Heart left ventricle (tissue), 16 donors: ENCODE measurements at places on chromosomes 12 and 14.

GRCh38 chr14:54364555-54365415 lies 32.0 kb upstream of the CDKN3 start:
- peak; percentile 62 for DNase-seq

DNA sequence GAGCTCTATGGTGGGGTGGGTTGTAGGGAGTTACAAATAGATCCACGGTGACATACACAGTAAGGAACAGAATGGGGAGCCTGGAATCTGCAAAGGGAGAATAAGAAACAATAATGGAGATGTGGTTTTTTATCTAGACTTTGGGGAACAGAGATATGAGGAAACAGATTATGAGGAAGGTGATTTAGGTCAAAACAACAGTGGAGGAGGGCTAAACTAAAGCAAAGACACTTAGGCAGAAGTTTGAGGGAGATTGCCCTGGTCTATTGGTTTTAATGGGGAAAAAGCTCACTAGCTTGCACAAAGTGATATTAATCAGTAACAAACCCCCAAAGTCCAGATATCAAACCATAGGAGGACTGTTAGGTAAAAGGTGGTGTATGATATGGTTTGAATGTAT lies 144.5 kb upstream of the DYRK2 start:
- no peak for DNase-seq

- DNase-seq, result no peak
Measured at GRCh38 chr14:102252834-102253801, 51.8 kb downstream of the MOK start.

GRCh38 chr12:26906704-26907103 lies 31.1 kb downstream of the INTS13 start:
- no peak for DNase-seq

GRCh38 chr14:55446127-55446736 lies 5.8 kb upstream of the TBPL2 start:
- peak; percentile 62 for DNase-seq

- DNase-seq, result no peak
Measured at GRCh38 chr12:19772776-19773175, 333.5 kb downstream of the AEBP2 start.

GRCh38 chr12:80936642-80937390 lies 918 bp downstream of the LIN7A start:
- peak; percentile 73 for DNase-seq

GRCh38 chr12:113724794-113725556 lies 241.2 kb downstream of the RBM19 start:
- DNase-seq, result no peak

GRCh38 chr12:1855241-1855640 lies 34.9 kb downstream of the LRTM2 start:
- DNase-seq, result no peak

- no peak for DNase-seq
Measured at GRCh38 chr14:75406102-75406501, 21.7 kb upstream of the JDP2 start.

DNA sequence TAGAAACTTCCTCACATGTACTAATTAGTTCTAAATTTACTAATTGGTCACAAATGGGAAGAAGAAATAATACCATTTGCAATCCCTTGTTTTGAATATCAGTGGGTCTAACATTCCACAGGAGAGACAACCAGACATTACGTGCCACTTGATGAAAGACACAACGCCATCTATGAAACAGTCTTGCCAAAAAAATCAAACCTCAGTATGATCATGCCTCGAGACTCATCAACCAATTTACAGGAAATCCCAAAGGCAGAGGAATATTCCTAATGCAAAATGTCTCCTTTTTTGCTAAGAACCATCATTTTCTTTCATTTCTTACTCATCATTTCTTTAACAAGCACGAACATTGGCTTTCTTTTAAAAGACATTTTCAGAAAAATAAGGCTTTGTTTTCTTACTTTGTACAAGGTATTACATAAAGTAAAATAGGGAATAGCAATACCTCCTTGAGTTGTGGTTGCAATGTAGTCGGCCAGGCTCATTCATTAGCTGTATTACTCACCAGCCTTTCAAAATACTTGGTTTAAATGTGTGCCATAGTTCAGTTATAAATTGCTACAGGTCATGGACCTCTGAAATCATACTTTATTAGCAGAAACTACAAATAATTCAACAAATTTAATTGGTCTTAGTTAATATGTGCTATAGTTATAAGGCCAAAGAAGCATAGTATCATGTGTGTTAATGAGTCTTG lies 436.2 kb upstream of the FLRT2 start:
- no peak for DNase-seq

DNA sequence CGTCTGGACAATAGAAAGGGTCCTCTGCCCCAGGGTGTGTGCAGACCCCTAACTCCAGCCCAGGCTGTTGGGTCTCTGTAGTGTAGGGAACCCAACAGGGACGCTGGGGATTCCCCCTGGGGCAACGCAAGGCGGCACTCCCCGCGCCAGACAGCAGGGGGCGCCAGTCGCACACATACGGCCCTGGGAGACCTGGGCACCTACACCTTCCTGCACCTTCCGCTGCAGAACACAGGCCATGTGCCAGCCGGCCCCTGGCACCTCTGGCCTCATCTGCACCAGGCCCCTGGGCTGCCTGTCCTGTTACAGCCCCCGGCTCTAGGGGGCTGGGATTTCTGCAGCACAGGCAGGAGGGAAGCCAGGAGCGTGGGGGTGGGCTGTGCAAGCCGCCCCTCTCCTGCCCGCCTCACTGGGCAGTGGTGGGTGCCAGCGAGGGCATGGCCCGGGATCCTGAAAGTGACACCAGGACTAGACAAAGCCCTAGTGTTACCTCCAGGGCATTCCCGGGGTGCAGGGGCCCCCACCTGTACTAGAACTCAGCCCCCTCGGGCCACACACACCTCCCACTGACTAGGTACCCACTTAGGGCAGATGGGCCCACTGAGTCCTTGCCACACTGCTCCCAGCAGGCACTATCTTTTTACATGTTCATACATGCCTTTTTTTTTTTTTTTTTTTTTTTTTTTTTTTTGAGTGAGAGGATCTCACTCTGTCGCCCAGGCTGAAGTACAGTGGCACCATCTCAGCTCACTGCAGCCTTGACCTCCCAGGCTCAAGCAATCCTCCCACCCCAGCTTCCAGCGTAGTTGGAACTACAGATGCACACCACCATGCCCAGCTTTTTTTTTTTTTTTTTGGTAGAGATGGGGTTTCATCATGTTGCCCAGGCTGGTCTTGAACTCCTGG lies 37.5 kb downstream of the CCNK start:
- peak; percentile 71 for DNase-seq

- peak; percentile 32 for DNase-seq
Measured at GRCh38 chr14:58805057-58805456, 167.3 kb downstream of the DACT1 start.

GRCh38 chr12:94147991-94148738 lies at the start of gene PLXNC1:
Gene PLXNC1 (plus strand): TSS chr12:94148577. CDS start chr12:94148972, 395 bp downstream.
- peak; percentile 66 for DNase-seq

- DNase-seq, result no peak
Measured at GRCh38 chr12:131773582-131774221, 54.5 kb upstream of the MMP17 start.

- DNase-seq, result no peak
Measured at GRCh38 chr14:20627346-20628027, 14.0 kb downstream of the OR6S1 start.

GRCh38 chr12:123681605-123682004 lies 10.7 kb downstream of the TCTN2 start:
- DNase-seq, result no peak

DNA sequence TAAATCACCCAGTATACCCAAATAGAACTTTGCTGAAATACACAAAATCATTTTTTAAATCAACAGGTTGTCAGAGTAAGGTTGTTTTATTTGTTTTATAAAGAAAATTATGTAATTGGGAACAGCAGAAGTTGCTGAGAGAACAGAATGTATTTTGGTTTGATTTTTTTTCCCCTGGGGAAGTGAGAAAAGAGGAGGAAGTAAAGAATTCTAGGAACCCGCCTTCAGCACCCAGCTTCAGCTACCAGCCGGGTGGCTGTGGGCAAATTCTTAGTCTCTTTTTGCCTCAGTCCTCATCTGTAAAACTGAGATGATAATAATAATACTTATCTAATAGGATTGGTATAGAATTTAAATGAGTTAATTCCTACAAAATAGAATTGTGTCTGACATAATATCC lies 119.4 kb downstream of the SRGAP1 start:
- no peak for DNase-seq

GRCh38 chr14:72120315-72120714 lies 188.1 kb downstream of the RGS6 start:
- DNase-seq, result no peak

- DNase-seq, result no peak
Measured at GRCh38 chr14:32820682-32821081, 118.0 kb upstream of the NPAS3 start.

- DNase-seq, result no peak
Measured at GRCh38 chr14:27688841-27689444, 1077.6 kb upstream of the FOXG1 start.

DNA sequence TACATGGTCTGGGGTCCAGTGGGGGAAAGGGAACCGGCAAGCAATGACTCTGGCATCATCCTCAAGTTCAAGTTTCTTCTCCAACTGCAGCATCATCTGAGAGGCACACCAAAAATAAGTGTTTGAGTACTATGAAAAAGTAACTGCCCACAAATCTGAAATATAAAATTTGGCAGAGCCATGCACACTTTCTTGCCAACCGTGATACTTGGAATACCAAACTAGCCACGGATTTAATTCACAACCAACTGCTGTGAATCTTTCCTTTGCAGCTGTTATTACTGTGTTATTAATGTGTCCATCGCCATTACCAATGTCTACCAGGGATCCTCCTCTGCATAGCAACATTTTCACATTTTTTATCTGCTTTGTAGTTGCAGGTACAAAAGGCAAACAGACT lies 74.6 kb downstream of the GXYLT1 start:
- DNase-seq, result no peak

GRCh38 chr14:83842547-83842946 lies 1687.4 kb upstream of the FLRT2 start:
- DNase-seq, result no peak

DNA sequence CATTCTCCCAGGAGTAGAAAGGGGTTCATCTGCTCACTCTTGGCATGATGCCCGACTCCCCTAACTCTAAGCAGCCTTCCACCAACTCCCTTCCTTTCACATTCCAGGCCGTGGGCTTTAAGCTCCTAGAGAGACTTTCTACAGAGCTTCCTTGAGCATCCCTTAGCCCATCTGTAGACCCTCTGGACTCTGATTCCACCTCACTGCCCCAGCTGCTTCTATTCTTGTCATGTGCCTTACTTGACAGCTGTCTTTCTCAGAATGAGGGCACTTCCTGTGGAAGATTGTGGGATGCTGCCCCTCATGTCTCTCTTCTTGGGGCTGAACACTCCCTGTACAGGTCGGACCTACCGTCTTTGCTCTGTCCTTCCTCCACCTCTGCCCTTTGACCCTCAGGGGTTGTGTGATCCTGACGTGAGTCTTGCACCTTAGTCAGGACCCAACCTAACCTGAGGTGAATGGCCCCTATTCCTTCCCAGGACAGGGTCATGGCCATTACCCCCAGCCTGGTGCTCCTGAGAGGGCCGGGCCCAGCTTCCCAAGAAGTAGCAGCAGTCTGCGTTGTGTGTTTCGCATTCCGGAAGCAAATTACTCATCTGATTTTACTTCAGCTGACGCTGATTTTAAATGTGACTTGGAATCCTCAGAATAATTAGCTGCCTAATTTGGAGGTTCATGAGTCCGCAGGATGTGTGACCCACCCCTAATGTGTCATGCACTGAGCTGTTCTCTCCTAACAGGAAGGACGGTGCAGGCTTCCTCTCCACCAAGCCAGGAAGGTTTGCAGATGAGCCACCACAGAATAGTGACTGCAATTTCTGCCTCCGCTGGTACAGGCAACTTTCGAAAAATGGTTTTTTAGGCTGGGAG lies 2.7 kb upstream of the GALNT6 start:
- peak; percentile 24 for DNase-seq

DNA sequence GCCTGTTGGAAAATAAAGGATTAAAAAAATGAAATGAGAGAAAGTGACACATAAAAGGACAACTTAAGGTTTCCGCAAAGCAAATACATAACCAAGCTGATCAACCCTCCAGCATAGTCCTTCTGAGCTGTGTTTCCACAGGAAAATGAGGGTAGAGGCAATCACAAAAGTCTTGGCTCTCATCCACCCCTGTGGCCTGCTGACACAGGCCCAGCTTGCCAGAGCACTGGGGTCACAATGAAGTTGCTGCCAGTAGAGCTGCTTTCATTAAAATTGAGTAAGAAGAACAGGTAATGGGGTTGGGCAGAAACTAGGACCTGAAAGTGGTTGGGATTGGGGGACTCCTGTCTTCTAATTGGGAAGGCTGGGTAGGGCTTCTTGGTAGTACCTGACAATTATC lies 65.9 kb downstream of the RERG start:
- no peak for DNase-seq

DNA sequence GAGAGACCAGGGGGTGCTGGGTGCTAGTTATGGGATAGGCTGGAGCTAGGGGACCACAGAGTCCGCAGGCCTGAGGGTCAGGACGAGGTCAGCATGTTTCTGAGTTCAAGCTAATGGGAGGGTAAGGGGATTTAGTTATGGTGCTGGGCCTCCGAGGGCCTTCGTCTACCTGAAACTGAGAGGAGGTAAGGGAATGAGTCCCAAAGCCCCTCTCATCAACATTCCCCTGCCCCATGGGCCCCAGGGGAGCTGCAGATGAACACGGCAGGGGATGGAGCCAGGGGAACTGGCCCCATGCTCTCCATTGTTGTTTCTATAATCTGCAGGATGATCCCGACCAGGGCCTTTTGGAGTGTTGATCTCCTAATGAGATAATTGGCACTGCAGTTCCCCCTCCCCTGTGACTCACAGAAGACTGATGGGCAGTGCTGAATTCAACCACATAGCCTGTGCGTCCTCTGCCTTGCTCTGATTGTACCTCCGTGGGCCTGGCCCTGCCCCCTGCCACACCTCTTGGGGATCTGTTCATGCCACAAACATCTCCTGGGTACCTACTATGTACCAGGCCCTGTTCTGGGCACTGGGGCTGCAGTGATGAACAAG lies 21.4 kb downstream of the FAIM2 start:
- DNase-seq, result peak; percentile 9

GRCh38 chr14:96239711-96240141 lies 16.3 kb upstream of the BDKRB1 start:
- DNase-seq, result no peak

DNA sequence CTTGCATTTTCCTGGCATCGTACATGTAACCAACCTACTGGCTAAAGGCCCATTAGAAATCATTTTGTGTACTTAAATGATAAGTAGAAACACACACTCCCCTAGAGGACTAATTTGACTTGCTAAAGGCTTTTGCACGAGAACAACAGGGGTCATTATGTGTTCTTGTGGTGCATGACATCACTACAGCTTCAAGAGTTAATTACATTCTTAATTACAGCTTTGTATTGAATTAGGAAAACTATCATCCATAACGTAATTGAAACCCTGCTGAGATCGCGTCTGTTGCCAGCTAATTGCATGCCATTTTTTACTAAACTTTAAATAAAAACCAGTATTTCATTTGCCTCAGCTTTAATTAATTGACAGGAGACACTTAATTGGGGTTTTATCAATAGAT lies 51.4 kb downstream of the TMEM132C start:
- no peak for DNase-seq

GRCh38 chr14:88597601-88598000 lies 34.8 kb downstream of the ZC3H14 start:
- no peak for DNase-seq
